Activated gamma-delta T cell (primary cell): ENCODE measurements at places on chromosomes 1 and 21.

DNA sequence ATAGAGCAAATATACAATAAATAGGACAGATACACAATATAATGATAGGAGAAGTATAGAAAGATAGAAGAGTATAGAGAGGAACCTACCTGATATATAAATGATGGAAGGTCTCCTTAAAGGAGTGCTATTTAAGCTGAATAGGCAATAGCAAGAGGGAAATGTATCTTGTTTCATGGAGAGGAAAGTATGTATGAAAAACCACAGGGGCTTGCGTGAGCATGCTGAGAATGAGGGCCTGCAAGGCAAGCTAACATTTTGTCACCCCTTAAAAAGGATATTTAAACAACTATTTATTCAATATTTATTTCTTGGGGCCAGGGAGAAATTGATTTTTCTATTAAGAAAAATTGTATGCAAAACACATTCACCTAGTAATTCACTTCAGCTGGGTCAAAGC lies 150.9 kb upstream of the ZRANB2 start:
- no peak for DNase-seq

GRCh38 chr1:44819608-44820327 lies 11.4 kb downstream of the BTBD19 start:
- peak; percentile 50 for DNase-seq

DNA sequence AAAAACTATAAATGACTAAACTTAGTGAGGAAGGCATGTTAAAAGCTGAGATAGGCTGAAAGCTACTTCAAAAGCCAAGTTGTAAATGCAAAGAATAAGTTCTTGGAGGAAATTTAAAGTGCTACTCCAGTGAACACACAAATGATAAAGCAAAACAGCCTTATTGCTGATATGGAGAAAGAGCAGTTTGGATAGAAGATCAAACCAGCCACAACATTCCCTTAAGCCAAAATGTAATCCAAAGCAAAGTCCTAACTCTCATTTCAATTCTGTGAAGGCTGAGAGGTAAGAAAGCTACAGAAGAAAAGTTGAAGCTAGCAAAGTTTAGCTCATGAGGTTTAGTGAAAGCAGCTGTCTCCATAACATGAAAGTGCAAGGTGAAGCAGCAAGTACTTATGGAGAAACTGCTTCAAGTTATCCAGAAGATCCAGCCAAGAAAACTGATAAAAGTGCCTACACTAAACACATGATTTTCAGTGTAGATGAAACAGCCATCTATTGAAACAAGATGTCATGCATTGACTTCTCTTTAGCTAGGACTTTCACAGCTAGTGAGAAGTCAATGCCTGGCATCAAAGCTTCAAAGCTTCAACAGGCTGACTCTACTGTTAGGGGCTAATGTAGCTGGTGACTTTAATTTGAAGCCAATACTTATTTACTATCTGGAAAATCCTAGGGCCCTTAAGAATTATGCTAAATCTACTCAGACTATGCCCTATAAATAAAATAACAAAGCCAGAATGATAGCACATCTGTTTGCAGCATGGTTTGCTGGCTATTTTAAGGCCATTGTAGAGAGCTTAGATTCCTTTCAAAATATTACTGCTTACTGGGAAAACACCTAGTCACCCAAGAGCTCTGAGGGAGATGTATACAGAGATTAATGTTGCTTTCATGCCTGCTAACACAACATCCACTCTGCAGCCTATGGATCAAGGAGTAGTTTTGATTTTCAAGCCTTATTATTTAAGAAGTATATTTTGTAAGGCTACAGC lies 188.6 kb downstream of the EIF4G3 start:
- DNase-seq: no peak

GRCh38 chr21:34166468-34166867 lies 93.1 kb downstream of the MRPS6 start:
- no peak for DNase-seq

DNA sequence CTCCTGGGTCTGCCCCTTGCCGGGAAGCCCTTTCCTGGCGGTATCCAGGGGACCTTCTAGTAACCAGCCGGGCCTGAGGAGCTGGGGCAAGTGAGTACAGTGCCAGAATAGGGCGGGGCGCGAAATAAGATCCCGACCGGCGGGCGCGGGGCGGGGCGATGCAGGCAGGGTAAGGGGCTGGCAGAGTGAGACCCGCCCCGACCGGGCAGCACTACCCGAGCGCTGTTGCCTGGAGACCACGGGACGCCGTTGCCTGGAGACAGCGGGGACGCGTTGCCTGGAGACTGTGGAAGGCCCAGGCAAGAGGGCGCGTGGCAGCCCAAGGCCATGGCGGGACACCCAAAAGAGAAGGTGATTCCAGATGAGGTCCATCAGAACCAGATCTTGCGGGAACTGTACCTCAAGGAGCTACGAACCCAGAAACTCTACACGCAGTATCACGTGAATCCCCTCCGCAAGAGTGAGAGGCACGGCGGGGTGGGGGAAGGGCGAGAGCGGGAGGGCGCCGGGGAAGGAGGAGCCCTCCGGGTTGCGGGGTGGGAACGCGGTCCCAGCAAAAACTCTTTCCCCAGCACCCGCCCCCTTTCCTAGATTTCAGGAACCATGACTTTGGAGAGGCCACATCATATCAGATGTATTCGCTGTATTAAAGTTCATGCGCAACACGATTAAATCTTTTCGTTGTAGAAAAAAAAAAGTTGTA lies 24.3 kb downstream of the EBNA1BP2 start:
- DNase-seq: no peak

GRCh38 chr1:206419783-206420182 lies 50.5 kb upstream of the IKBKE start:
- DNase-seq: no peak
